ENCODE measurements at places on chromosomes 12 and 14. TPM values are rescaled to one million over a fixed set of nuclear protein-coding genes. Genes with fewer than 3 reads are reported as not detected.
A peak's percentile ranks its signal among the peaks of the same experiment; 100 is the strongest.

GRCh38 chr12:105100998-105101397, 6.5 kb upstream of the WASHC4 start:
- H3K4me3 ChIP-seq: no peak overlapping the region
- no peak for DNase-seq
- H3K27ac ChIP-seq: no peak overlapping the region
- no peaks in the 10 kb centered on the region for H3K36me3 ChIP-seq
- H3K4me1 ChIP-seq: no peaks in the 10 kb centered on the region
- H3K27me3 ChIP-seq: no peaks in the 10 kb centered on the region

IFI27 gene
- 1,595 TPM for polyA plus RNA-seq

DNA sequence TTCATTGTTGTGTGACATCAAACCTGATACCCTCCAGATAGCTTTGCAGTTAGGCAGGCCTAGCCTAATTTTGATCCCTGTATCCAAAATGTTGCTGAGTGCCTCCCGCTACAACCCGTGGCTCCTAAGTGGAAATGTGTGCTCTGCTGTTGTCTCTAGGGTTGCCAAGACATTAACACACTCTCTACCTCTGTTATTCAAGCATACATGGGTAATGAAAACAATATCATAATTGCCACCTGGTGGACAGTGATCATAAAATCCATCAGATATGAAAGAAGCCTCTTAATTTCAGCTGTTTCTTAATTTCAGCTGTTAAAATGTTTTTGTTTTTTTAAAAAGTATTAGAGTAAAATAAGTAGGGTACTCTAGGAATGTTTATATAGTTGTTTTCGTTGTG, 93.5 kb downstream of the PLEKHA5 start:
- peaks cover 5% of the 10 kb centered on the region for H3K4me1 ChIP-seq
- no peak overlapping the region for H3K27ac ChIP-seq
- no peaks in the 10 kb centered on the region for H3K27me3 ChIP-seq
- DNase-seq: no peak
- H3K36me3 ChIP-seq: no peaks in the 10 kb centered on the region
- no peak overlapping the region for H3K4me3 ChIP-seq

DNA sequence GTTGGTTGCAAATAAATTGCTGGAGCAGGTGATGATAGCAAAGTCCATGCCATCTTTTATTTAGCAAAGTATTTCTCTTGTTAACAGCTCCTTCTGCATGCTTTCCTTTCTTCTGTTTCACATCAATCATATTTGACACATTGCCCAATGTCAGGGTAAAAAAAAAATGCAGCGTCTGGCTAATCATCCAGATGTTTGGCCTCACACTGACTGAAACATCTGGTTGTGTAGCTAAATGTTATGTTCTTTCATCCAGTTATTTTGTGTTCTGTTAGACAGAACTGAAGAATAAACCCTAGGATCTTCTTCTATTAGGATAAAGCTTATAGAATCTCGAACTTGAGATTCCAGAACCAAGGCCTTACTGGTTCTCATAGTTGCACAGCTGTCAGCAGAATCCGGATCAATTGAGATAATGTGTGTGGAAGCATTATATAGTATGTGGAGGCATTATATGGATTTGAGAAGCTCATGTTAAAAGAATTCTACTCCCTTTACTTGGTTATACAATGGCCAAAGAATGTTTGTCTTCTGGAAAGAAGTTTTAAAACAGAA, 859.2 kb downstream of the DIO2 start:
- H3K4me1 ChIP-seq: peaks cover 54% of the 10 kb centered on the region
- H3K27me3 ChIP-seq: no peaks in the 10 kb centered on the region
- DNase-seq: no peak
- no peaks in the 10 kb centered on the region for H3K36me3 ChIP-seq
- no peak overlapping the region for H3K4me3 ChIP-seq

CCDC177 gene
- not detected for polyA plus RNA-seq

DNA sequence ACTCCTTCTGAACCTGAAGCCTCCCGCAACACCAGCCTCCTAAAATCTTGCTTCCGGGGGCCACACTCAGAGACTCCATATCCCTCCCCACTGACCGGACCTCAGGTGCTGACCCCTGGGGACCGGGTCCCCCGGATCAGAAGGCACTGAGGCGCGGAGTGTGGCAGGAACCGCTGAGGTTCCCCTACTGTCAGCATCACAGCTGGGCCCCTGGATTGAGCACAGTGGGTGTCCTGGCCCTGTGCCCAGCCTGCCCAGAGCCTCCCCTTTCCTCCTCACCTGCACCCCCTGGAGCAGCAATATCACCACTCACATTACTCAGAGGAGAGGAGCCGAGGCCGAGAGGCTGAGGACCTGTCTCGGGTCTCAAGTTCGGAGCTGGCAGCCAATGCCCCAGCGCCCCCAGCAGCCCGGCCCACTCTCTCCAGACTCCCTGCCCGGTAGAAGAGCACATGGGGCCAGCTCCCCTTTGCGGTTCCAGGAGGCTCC, 101.2 kb upstream of the EIF5 start:
- no peak overlapping the region for H3K4me3 ChIP-seq
- no peak overlapping the region for H3K27ac ChIP-seq
- H3K4me1 ChIP-seq: peaks cover 12% of the 10 kb centered on the region
- DNase-seq: no peak
- no peaks in the 10 kb centered on the region for H3K36me3 ChIP-seq

- H3K27ac ChIP-seq: no peak overlapping the region
- no peaks in the 10 kb centered on the region for H3K36me3 ChIP-seq
- H3K4me3 ChIP-seq: no peak overlapping the region
- no peaks in the 10 kb centered on the region for H3K27me3 ChIP-seq
Observed at GRCh38 chr12:30985814-30986452, 59.4 kb downstream of the TSPAN11 start.

DNA sequence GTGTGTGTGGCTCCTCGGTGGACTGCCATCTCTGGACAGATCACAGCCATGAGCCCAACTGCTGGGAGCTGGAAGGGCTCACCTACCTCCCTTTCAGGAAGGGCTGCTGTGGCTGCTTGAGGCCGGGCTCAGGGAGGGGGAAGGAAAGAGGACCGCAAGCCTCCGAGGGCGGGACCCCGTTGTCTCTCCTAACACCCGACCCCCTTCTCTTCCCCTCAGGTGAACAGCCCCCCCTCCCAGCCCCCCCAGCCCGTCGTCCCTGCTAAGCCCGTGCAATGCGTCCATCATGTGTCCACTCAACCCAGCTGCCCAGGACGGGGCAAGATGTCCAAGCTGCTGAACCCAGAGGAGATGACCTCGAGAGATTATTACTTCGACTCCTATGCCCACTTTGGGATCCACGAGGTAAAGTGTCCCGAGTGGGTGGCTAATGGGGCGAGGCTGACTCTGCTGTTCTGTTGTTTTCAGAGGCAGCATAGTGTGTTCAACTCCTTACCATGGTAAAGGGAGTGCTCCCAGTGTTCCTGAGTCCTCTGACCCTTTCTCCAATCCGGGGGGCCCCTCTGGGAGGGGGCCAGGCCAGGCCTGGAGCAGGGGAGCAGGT, 49.5 kb downstream of the PRMT8 start:
- peaks cover 15% of the 10 kb centered on the region for H3K27me3 ChIP-seq
- H3K4me1 ChIP-seq: no peaks in the 10 kb centered on the region
- no peaks in the 10 kb centered on the region for H3K36me3 ChIP-seq

SIRT4 gene
- polyA plus RNA-seq: 0.92 TPM

GRCh38 chr14:61662437-61663311, 32.6 kb upstream of the HIF1A start:
- no peaks in the 10 kb centered on the region for H3K4me1 ChIP-seq
- no peaks in the 10 kb centered on the region for H3K36me3 ChIP-seq
- DNase-seq: no peak
- H3K27me3 ChIP-seq: no peaks in the 10 kb centered on the region
- no peak overlapping the region for H3K4me3 ChIP-seq

ARHGAP9 gene
- 6.6 TPM for polyA plus RNA-seq

DNA sequence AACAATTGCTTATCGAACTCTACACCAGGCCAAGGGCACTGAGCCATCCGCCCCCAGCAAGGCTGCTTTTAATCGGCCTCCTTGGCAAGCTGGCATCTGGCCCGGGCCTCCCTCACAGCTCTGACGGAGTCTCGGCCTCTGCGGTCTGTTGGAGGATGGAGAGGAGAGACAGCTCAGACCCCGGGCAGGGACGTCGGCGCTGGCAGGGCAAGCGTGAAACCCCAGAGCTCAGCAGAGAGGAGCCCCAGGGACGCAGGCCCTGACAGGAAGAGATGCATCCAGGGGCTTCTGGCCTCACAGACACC, 17.5 kb downstream of the CAMKK2 start:
- no peak for DNase-seq
- no peak overlapping the region for H3K4me3 ChIP-seq

SERPINA10 gene
- not detected for polyA plus RNA-seq

GRCh38 chr14:53526200-53526599, 373.1 kb upstream of the DDHD1 start:
- H3K36me3 ChIP-seq: no peaks in the 10 kb centered on the region
- no peak overlapping the region for H3K27ac ChIP-seq
- H3K4me1 ChIP-seq: no peaks in the 10 kb centered on the region
- no peaks in the 10 kb centered on the region for H3K27me3 ChIP-seq
- no peak overlapping the region for H3K4me3 ChIP-seq

GRCh38 chr12:79998554-79998953, 63.7 kb upstream of the PPP1R12A start:
- DNase-seq: no peak
- no peaks in the 10 kb centered on the region for H3K4me1 ChIP-seq
- peak overlapping the region; percentile 75 for H3K27ac ChIP-seq
- no peaks in the 10 kb centered on the region for H3K36me3 ChIP-seq
- no peaks in the 10 kb centered on the region for H3K27me3 ChIP-seq

GRCh38 chr12:3964439-3964838, 91.2 kb upstream of the PARP11 start:
- no peaks in the 10 kb centered on the region for H3K27me3 ChIP-seq
- no peak overlapping the region for H3K4me3 ChIP-seq
- no peaks in the 10 kb centered on the region for H3K36me3 ChIP-seq
- no peak overlapping the region for H3K27ac ChIP-seq
- H3K4me1 ChIP-seq: no peaks in the 10 kb centered on the region

- H3K4me1 ChIP-seq: no peaks in the 10 kb centered on the region
- no peak overlapping the region for H3K27ac ChIP-seq
- DNase-seq: no peak
- no peaks in the 10 kb centered on the region for H3K36me3 ChIP-seq
- no peaks in the 10 kb centered on the region for H3K27me3 ChIP-seq
Observed at GRCh38 chr12:43348221-43348620, 203.8 kb downstream of the ADAMTS20 start.

GRCh38 chr12:12506496-12506890, 56.2 kb downstream of the DUSP16 start:
- H3K4me1 ChIP-seq: no peaks in the 10 kb centered on the region
- no peak for DNase-seq
- no peaks in the 10 kb centered on the region for H3K27me3 ChIP-seq
- no peaks in the 10 kb centered on the region for H3K36me3 ChIP-seq

GPR65 gene
- 1.2 TPM for polyA plus RNA-seq

GRCh38 chr14:67166450-67166853, 22.8 kb upstream of the GARIN2 start:
- no peaks in the 10 kb centered on the region for H3K4me1 ChIP-seq
- DNase-seq: no peak
- no peaks in the 10 kb centered on the region for H3K27me3 ChIP-seq
- H3K27ac ChIP-seq: no peak overlapping the region

SRSF9 gene
- polyA plus RNA-seq: 187 TPM

- no peak overlapping the region for H3K27ac ChIP-seq
- H3K4me1 ChIP-seq: no peaks in the 10 kb centered on the region
- H3K27me3 ChIP-seq: no peaks in the 10 kb centered on the region
Observed at GRCh38 chr12:65911321-65911720, 87.0 kb downstream of the HMGA2 start.

TRHDE gene
- 0.42 TPM for polyA plus RNA-seq

SLC5A8 gene
- polyA plus RNA-seq: 0.22 TPM

CMKLR1 gene
- 6.5 TPM for polyA plus RNA-seq

KLHL33 gene
- polyA plus RNA-seq: 0.23 TPM

MGST1 gene
- polyA plus RNA-seq: 218 TPM

DNA sequence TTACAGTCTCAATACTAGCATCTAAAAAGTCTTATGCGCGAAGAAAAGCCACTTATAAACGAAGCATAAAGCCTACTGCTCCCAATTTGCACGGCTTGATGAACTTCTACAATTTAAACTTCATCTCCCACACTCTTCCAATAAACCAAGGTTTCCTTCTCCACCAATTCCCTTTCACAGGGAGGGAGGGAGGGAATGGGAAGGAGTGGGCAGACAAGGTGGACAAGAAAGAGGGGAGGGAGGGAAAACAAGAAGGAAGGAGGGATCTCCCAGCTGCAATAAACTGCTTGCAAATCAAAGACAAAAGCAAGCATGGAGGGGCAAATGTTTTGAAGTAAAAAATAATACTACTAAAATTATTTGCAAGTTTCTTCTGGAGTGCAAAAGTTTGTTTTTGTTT, 64.5 kb downstream of the MED13L start:
- no peak for DNase-seq
- H3K27me3 ChIP-seq: no peaks in the 10 kb centered on the region
- no peaks in the 10 kb centered on the region for H3K36me3 ChIP-seq
- H3K4me1 ChIP-seq: no peaks in the 10 kb centered on the region

- H3K36me3 ChIP-seq: no peaks in the 10 kb centered on the region
- no peak overlapping the region for H3K4me3 ChIP-seq
Observed at GRCh38 chr14:88005978-88006851, 1.3 kb downstream of the GPR65 start.

PDE3A gene
- 6.6 TPM for polyA plus RNA-seq

TMEM52B gene
- polyA plus RNA-seq: 1.2 TPM

TCHP gene
- 13.8 TPM for polyA plus RNA-seq

MTRFR gene
- polyA plus RNA-seq: 7.8 TPM

ST8SIA1 gene
- 1.4 TPM for polyA plus RNA-seq

GRCh38 chr14:50447461-50447860, 50.8 kb upstream of the CDKL1 start:
- no peaks in the 10 kb centered on the region for H3K27me3 ChIP-seq
- no peaks in the 10 kb centered on the region for H3K36me3 ChIP-seq
- H3K4me1 ChIP-seq: no peaks in the 10 kb centered on the region
- H3K4me3 ChIP-seq: no peak overlapping the region
- no peak for DNase-seq
- no peak overlapping the region for H3K27ac ChIP-seq

- no peak overlapping the region for H3K27ac ChIP-seq
- H3K4me3 ChIP-seq: no peak overlapping the region
- DNase-seq: no peak
- H3K36me3 ChIP-seq: no peaks in the 10 kb centered on the region
Observed at GRCh38 chr14:94421316-94421715, 31.3 kb downstream of the SERPINA11 start.

- no peak for DNase-seq
- no peak overlapping the region for H3K4me3 ChIP-seq
Observed at GRCh38 chr14:87351007-87351406, 642.0 kb downstream of the GALC start.

PIANP gene
- polyA plus RNA-seq: 2.0 TPM

GRCh38 chr12:83690465-83690864, 1003.8 kb downstream of the TMTC2 start:
- no peak for DNase-seq
- no peaks in the 10 kb centered on the region for H3K36me3 ChIP-seq
- no peak overlapping the region for H3K27ac ChIP-seq
- no peaks in the 10 kb centered on the region for H3K4me1 ChIP-seq

GRCh38 chr12:4809449-4810218, 89.4 kb downstream of the GALNT8 start:
- H3K4me1 ChIP-seq: peaks cover 16% of the 10 kb centered on the region
- H3K27me3 ChIP-seq: peaks cover 33% of the 10 kb centered on the region
- H3K27ac ChIP-seq: no peak overlapping the region

- H3K36me3 ChIP-seq: no peaks in the 10 kb centered on the region
- peak; percentile 69 for DNase-seq
- no peak overlapping the region for H3K27ac ChIP-seq
- H3K4me3 ChIP-seq: no peak overlapping the region
- H3K4me1 ChIP-seq: no peaks in the 10 kb centered on the region
Observed at GRCh38 chr12:4148418-4149056, 125.0 kb upstream of the CCND2 start.

GRCh38 chr12:103128862-103129501, 171.5 kb downstream of the ASCL1 start:
- H3K4me1 ChIP-seq: no peaks in the 10 kb centered on the region
- H3K4me3 ChIP-seq: no peak overlapping the region

SLC17A8 gene
- polyA plus RNA-seq: 2.3 TPM

Measured in sigmoid colon (tissue), 7 donors.